A172 (cell line): ENCODE measurements at places on chromosomes 2 and 18. TPM values are rescaled to one million over a fixed set of nuclear protein-coding genes. Genes with fewer than 3 reads are reported as not detected.

- DNase-seq: no peak
Measured at GRCh38 chr2:44740678-44741077, 200.8 kb upstream of the SIX3 start.

GRCh38 chr18:8688816-8689215 lies 16.5 kb upstream of the MTCL1 start:
- no peak for DNase-seq

DNA sequence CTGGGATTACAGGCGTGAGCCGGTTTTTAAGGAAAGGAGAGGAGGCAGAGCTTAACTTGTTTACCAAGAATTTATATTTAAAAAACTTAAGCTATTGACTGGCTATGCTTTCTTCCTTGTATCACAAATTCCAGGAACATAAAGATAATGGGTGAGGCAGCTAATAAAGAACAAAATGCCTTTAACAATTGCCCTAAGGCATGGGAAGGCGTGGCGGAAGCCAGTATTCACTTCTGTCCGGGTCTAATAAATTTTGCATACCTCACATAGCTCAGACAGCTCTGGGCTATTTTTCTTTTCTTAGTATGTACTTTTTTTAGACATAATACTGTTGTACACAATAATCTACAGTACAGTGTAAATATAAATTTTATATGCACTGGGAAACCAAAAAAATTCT lies 1.0 kb upstream of the LDAH start:
- DNase-seq: no peak

DNA sequence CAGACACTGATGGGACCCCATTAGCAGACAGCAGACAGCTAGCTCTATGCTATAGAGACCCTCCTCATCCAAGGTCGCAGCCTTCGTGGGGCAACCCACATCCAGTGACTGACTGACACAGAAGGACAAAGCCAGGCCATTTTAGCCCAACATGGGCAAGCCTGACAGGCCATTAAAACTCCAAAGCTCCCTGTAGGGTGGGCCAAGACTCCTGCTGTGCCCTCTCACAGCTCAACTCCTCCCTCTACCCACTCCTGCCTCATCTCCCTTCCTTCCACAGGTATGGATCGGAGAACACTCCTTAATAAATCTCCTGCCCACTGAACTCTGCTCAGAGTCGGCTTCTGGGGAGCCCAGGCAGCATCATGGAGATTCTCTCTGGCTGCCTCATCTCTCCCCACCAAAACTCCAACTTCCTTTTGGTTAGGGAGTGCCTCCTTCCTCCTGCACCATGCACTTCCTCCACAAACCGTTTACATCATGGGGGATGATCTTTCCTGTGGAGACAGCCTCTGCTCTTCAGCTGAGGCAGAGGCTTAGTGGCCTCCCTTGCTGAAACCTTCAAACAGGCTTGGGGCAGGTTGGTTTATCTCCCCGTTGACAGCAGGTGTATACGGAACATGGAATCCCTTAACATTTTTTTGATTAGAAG lies 86.5 kb downstream of the ACTR3 start:
- no peak for DNase-seq

CCDC150 gene
- total RNA-seq: 4.4 and 6.9 TPM in 2 replicates

HJURP gene
- total RNA-seq: 78.3 and 83.2 TPM in 2 replicates

TBR1 gene
- total RNA-seq: not detected in 2 replicates

XDH gene
- 0.19 and 0.34 TPM in 2 replicates for total RNA-seq
